D721Med (cell line): ENCODE measurements at places on chromosomes 2 and 18.

DNA sequence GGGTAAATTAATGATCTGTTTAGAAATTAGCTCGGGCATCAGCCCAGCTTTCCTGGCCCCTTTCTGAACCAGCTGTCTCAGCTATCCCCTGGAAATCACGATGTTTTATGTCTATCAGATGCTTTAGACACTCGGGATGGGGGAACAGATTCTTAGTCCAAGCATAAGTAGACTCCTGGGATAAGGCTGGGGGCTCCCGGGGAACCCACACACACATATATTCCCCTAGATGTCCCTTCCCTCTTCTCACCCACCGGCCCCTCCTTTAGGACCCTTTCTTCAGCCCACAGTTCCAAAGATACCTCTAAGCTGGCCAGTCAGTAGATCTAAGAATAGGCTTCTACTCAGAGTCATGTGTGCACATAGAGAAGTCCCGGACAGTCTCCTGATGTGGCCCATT lies 151.5 kb upstream of the COPS8 start:
- no peak for DNase-seq

GRCh38 chr2:62340994-62341484 lies 145.1 kb downstream of the B3GNT2 start:
- no peak for DNase-seq

DNA sequence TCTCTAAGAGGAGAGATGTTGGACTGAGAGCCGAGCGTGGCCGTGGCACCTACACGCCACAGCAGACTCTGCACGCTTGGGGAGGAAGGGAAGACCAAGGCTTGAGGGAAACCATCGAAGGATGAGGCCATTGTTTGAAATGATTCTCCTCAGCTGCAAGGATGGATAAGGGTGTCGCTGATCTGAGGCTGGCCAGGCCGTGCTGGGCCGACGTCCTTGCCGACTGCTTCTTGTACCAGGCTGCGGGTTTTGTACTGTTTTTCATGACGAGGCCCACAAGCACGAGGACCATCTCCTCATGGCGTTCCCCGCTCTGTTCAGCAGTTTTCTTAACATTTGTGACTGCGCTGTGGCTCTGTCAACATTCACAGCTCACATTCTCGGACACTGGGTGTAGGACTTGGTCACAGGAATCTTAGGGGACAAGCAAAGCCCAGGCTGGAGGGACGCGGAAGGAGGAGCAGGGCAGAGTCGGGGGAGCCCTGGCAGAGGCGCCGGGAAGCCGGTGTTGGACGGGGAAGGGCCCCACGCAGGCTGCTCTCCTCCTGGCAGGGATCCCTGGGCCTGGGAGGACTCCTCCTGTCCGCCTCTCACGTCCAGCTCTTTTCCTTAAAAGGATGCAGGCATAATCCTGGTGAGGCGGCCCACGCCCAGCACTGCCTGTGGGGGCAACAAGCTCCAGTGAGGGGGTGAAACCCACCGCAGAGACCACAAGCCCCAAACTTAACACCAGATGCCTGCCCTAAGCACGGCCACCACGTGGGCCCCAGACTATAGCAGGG lies 259.0 kb upstream of the SALL3 start:
- DNase-seq, result no peak

- no peak for DNase-seq
Measured at GRCh38 chr2:60335533-60336237, 217.8 kb downstream of the BCL11A start.

DNA sequence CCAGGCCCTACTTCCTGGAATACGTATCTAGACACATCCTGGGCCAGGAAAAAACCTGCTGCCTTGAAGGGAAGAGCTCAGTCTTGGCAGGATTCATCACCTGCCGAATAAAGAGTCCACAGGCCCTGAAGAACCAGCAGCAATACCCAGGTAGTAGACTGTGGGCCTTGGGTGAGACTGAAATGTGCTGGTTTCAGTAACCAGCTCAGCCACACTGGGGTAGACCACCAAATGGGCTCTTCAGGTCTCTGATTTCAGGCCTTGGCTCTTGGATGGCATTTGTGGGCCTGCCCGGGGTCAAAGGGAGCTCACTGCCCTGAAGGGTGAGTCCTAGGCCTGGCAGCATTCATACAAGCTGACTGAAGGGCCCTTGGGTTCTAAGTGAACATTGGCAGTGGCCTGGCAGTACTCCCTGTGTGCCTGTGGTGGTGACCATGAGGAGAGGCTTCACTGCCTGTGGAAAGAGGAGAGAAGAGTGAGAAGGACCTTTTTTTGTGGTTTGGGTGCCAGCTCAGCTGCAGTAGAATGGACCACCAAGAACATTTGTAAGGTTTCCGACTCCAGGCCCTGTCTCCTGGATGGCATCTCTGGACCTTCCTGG lies 175.1 kb downstream of the ANKRD30B start:
- DNase-seq, result no peak

- DNase-seq, result no peak
Measured at GRCh38 chr2:109711230-109712122, 82.6 kb upstream of the RGPD5 start.

- no peak for DNase-seq
Measured at GRCh38 chr2:102266204-102266603, 45.2 kb upstream of the IL1RL1 start.

GRCh38 chr2:176072951-176073904 lies 10.5 kb downstream of the EVX2 start:
- no peak for DNase-seq

- DNase-seq, result no peak
Measured at GRCh38 chr18:63881851-63882250, 5.7 kb upstream of the SERPINB2 start.

GRCh38 chr2:238387332-238387731 lies 39.4 kb upstream of the ASB1 start:
- no peak for DNase-seq
